PC-3 (cell line): ENCODE measurements at places on chromosomes 3 and 15. TPM values are rescaled to one million over a fixed set of nuclear protein-coding genes. Genes with fewer than 3 reads are reported as not detected.

The INO80 gene
- total RNA-seq: 38.4 and 47.7 TPM in 2 replicates

GRCh38 chr3:166248784-166249183 is 411.6 kb upstream of the BCHE start:
- peak; percentile 23 for DNase-seq

The GPR156 gene
- 5.1 and 7.7 TPM in 2 replicates for total RNA-seq

- DNase-seq: peak; percentile 48
Observed at GRCh38 chr3:71066849-71067261, 516.7 kb downstream of the FOXP1 start.

DNA sequence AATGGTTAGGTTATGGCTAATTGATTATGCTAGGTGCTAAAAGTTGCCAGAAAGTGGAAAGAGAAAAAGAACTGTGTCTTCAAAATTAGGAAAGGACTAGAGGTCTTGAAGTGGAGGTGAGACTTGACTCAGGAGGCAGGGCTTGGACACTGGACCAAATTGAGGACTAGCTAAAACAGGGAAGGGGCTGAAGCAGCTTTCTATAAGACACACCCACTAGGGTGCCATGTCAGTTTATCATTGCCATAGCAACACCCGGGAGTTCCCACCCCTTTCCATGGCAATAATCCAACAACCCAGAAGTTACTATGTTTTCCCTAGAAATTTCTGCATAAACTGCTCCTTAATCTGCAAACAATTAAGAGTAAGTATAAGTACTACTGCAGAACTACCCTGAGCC is 42.9 kb upstream of the MITF start:
- no peak for DNase-seq

The KBTBD8 gene
- 0.29 and 0.91 TPM in 2 replicates for total RNA-seq

GRCh38 chr3:59320080-59320479 is 270.3 kb upstream of the CFAP20DC start:
- DNase-seq: peak; percentile 58

GRCh38 chr3:157327018-157327417 is 109.6 kb upstream of the PTX3 start:
- DNase-seq: peak; percentile 36

The SLC7A14 gene
- total RNA-seq: not detected in 2 replicates

GRCh38 chr3:61894988-61895935 is 333.9 kb downstream of the PTPRG start:
- peak; percentile 67 for DNase-seq

The KLHL40 gene
- total RNA-seq: not detected in 2 replicates

The FRMD5 gene
- total RNA-seq: 8.7 and 12.2 TPM in 2 replicates

The SI gene
- not detected in 2 replicates for total RNA-seq

DNA sequence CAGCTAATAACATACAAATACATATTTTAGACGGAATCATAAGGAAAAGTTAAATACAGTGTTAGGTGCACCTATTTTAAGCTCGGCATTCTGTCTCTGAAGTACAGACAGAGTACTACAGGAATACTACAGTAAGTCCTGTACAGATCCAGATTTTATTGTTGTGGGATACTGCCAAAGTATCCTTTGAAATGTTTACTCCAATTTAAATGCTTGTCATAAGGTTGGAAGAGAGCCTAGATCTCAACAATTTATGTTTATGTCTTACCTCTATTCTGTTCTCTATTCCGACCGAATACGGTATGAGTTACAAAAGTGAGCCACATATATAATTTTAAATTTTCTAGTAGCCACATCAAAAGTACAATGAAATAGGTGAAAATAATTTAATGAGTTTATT is 25.3 kb downstream of the PLD1 start:
- DNase-seq: peak; percentile 40

The IMPG2 gene
- total RNA-seq: 0.17 and 0.18 TPM in 2 replicates

GRCh38 chr3:159764490-159765029 is 224.1 kb upstream of the IL12A start:
- DNase-seq: no peak

The RHCG gene
- total RNA-seq: not detected in 2 replicates

GRCh38 chr15:101457696-101458095 is 31.8 kb downstream of the PCSK6 start:
- DNase-seq: no peak

- no peak for DNase-seq
Observed at GRCh38 chr3:77456431-77456830, 416.5 kb downstream of the ROBO2 start.

DNA sequence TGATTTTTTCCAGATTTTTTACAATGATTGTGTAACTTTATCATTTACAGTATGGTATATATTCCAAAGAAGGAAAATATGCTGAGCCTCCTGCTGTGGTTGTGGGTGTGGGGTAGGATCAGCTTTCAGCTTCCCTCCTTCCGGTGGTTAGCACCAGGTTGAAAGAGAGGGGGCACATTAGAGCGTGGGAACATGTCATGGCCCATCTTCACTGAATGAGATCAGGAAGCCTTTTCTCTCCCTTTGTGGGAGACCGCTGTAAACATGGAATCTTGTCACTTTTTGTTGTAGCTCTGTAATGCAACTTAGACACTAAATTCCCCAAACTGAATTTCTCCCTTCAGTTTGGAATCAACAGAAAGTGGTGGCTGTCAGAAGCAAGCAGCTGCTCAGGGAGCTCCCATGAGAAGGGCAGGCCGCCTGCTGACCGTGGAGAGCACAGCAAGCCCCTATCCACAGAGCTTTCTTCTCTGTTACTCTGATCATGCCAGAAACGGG is 86.7 kb upstream of the LIMD1 start:
- DNase-seq: no peak

The ANKRD28 gene
- total RNA-seq: 52.1 and 53.0 TPM in 2 replicates

GRCh38 chr3:123290962-123291361 is 89.2 kb downstream of the SEC22A start:
- no peak for DNase-seq

- DNase-seq: no peak
Observed at GRCh38 chr15:79804838-79805237, 92.0 kb downstream of the MTHFS start.

- no peak for DNase-seq
Observed at GRCh38 chr3:71045917-71046282, 537.6 kb downstream of the FOXP1 start.

The PLA2G4E gene
- total RNA-seq: not detected in 2 replicates

GRCh38 chr3:55435491-55435890 is 51.6 kb downstream of the WNT5A start:
- DNase-seq: no peak

DNA sequence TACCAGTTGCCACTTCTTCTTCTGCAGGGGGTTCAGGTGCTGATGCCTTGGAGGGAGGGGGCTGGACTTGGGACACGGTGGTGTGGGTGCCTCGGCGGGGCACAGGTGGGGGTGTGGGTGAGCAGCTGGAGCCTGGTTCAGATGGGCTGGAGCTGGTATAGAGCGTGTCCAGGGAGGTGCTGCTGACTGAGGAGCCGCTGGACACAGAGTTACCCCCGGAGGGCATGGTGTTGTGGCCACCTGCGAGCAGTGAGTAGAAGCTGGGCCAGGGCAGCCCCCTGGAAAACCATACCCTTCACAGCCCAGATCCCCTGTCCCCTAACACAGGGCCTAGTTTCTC is 4.2 kb downstream of the NCKIPSD start:
- no peak for DNase-seq

The PPP1R2 gene
- 132 and 150 TPM in 2 replicates for total RNA-seq

DNA sequence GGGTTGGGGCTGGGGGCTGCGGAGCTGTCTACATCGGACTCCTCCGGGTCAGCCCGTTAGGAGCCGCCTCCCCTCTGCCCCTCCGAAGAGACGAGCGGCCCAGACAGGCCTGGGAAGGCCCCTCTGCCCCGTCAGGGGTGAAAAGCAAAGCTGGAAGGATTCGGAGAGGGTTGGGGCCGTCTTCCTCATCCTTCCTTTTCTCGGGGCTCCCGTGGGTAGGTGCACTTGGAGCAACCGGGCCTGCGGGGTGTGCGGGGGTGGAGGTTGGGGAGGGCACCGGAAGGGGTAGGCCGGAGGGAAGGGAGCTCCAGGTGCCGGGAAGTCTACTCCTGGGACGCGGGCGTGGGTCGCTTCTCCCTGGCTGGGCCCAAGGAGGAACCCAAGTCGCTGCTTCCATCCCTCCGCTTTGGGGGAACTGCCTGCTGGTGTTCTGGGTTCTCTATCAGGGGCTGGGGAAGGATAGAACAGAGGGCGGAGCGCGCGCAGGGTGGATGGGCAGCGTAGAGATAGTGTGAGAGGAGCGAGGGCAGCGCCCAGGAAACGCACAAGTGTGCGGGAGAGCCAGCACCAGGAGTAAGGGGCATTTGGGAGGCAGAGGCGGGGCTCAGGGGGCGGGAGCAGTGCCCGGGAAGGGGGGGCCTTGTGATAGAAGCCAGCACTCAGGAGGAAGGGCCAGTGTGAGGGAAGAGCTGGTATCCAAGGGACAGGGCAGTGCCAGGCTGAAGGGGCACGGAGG is 590 bp downstream of the POLR2H start:
- peak; percentile 68 for DNase-seq

The SLC51B gene
- not detected in 2 replicates for total RNA-seq

The KIF7 gene
- total RNA-seq: 18.8 and 27.2 TPM in 2 replicates

- no peak for DNase-seq
Observed at GRCh38 chr3:78895528-78895927, 872.3 kb downstream of the ROBO1 start.

The ZPLD1 gene
- 0.15 TPM in 1 of 2 replicates, not detected in the other for total RNA-seq

- no peak for DNase-seq
Observed at GRCh38 chr3:107861904-107862303, 228.9 kb downstream of the CD47 start.

The PDZRN3 gene
- total RNA-seq: not detected in 2 replicates

GRCh38 chr3:149771652-149772271 is 19.5 kb upstream of the COMMD2 start:
- peak; percentile 75 for DNase-seq

- no peak for DNase-seq
Observed at GRCh38 chr3:72951259-72951722, 45.3 kb upstream of the PPP4R2 start.

The GOLGA6A gene
- not detected in 2 replicates for total RNA-seq

DNA sequence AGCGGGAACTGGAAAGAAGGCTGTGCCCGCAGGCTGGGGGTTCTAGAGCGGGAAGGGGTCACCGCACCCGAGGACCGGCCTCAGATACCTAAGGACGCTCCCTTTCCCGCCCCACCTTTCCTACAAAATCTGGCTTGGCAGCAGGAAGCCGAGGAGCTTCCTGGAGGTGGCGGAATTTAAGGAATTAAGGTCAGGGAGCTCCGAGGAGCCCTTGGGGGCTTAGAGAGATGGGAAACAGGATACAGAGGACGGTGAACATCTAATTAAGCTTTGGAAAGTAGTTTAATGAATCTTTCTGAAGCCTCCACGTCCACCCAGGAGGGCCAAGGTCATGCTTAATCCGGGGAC is 507 bp upstream of the AP3B2 start:
- no peak for DNase-seq

DNA sequence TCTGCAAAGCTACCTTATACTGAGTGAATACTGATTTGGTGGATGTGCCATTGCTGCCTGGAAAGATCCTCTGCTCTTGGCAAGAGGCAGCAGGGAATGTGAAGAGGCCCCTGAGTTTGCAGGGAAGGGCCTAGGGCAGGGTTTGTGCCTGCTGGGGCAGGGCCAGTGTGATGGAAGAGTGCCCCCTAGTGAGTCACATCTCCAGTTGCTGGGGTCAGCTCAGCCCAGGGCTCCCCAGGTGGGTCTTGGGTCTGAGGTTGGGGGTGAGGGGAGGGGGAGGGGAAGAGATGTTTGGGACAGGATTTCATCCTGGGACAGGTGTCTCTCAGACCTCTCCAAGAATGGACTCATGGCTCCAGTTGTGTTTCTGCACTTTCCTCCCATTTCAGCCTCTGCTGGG is 4.1 kb upstream of the AMOTL2 start:
- DNase-seq: peak; percentile 35

The AMT gene
- 1.6 and 1.8 TPM in 2 replicates for total RNA-seq

The TMCO5A gene
- not detected in 2 replicates for total RNA-seq

- no peak for DNase-seq
Observed at GRCh38 chr3:73586190-73586589, 38.6 kb downstream of the PDZRN3 start.

DNA sequence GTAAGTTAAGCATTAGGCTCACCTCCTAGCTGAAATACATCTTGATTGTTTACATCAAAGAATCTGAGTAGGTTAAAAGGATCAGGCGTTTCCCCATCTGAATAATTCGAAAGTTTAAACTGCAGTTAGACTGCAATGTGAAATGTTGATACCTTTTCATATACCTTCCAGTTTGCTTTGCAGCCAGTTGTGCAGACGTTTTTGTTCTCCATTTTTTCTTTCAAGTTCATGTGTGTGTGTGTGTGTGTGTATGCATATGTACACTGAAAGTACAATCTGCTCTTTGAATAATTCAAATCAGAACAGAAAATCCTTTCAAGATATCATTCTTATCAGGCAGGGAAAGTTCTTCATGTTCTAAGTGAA is 2.9 kb downstream of the ITPR1 start:
- DNase-seq: no peak

The UQCRC1 gene
- 575 and 622 TPM in 2 replicates for total RNA-seq

DNA sequence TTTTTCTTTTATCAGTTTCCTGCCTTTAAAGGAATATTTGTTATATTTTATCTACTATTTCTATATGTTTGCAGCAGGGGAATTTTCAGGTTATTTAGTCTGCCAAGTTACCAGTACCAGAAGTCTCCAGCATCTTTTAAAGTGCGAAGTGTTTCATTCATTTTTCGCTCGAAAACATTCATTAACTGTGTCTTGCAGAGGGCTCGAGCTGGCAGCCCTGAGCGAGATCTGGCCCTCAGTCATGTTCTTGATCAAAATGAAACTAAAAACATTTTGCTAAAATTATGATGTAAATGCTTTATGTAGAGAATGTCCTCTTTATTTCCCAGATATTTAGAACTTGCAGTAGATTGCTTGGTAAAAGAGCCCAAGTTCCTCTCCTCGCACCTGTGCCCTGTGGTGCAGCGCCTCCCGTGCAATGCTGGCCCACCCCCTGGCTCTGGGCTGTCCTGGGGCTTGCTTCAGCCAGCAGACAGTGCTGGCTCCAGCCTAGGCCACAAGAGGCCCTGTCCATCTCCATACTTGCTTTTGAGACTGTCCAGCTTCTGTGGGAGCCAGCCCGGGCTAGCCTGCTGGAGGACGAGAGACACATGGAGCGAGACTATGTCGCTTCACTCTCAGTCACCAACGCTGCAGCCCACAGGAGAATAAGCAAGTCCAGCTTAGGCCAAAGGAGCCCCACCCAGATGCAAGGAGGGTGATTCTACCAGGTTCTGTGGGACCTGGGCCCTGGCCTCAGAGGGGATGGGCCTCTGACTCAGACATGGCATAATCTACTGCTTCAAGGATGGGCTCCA is 71.9 kb upstream of the PRR23E start:
- DNase-seq: no peak

DNA sequence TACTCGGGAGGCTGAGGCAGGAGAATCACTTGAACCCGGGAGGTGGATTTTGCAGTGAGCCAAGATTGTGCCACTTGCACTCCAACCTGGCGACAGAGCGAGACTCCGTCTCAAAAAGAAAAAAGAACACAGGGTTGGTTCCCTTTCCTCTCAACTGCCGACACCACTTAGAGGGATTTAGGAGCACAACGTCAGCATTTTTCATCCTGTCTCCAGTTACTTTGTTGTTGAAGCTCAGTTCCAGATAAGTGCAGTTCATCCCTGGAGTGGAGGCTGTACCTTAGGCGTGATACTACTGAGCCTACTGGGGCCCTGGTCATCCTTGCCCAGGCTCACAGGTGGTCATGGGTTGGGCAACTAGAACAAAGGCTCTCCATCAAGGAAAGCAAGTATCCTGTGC is 15.3 kb upstream of the GK5 start:
- no peak for DNase-seq

GRCh38 chr15:82647835-82648256 is 683 bp upstream of the CPEB1 start:
- DNase-seq: no peak
